ENCODE measurements at places on chromosomes 1 and 21.

DNA sequence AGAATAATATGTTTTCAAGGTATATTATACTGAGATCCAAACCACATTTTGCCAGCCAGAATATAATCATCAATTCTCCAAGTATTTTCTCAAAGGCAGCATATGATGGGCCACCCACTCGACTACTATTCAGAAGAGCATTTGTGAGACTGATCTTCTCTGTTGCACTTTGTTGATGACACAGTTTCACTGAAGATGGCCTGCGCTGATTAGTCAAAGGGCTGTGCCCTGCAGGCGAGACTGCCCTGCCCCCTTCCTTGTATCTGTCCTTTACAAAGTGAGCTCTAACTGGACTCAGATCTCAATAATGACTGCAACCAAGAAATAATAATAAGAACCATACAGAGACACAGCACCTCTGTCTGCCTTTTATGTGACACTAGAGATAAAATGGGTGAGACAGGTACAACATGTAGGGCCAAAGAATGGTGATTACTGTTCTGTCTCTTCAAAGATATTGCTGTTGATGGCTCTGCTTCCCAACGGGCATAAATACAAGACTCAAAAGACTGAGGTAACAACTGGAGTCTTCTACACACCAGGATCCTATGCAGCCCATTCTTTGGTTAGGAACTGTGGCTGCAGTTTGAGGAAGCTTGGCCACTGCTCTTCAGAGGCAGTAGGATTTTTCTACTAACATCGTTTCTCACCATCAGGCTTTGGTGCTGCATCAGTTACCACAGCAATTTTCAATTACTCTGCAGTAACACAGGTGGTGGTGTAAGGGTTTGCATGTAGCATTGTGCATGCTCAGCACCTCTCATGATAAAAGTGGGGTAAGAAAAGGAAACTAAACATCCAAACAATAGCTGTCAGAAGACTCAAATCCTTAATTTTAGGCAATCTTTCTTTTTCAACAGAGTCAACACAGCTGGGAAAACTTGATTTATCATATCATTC lies 481.1 kb downstream of the PTBP2 start:
- DNase-seq: no peak

DNA sequence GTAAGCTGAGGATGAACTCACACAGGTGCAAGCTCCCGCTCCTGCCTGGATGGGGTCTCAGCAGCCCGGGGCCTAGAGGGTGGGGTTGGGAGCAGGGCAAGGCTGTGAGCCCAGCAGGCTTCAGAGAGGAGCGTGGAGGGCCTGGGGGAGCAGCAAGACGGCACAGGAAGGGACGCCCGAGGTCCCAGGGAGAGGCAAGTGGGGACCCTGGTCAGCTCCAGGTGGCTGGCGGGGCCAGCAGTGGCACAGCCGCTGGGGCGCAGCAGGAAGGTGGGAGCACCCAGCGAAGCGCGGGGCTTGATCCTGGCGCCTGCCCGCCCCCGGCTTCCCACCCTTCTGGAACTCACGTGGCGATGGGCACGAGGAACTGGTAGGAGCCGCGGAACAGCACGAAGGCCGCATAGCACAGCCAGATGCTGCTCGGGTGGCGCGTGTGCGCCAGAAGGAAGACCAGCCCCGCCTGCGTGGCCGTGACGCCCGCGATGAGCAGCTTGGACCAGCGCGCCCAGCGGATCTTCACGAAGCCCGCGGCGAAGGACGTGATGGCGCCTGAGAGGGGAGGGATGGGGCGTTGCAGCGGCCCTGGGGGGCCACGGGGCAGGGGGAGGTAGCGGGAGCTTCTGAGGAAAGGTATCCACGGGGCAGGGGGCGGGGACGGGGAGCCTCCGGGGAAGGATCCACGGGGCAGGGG lies 11.7 kb downstream of the SLC19A1 start:
- DNase-seq: no peak

DNA sequence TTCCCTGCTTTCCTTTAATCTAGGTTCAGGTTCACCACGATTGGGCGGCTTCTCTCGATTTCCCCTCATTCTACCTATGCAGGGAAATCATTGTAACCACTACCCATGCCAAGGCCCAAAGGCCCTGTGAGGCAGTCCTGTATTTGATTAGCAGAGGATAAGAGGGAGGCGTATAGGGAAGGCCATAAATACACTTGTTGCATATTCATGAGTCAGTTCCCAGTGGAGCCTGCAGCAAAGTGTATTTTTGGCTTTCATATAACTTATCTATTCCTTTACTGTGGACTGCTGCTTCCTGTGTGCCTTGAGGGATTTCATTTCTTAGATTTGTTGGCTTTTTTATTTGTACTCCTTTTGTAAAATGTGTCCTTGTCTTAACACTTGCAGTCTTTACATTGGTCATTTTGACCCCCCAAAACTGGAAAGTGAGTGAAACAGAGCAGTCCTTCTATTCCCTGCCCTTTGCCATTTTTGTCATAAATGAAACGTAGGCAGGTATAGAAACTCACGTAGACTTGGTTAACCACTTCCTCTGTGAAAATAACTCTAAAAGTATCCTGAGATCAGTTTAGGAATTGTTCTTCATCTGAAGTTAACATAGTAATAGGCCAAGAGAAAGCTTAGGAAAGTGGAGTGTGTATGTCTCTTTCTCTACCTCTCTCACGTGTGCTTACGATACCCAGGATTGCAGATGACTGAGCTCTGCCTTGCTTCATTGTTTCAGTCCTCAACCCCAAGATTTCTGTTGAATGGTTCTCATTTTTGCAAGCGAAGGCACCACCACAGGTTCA lies 19.6 kb upstream of the KCNQ4 start:
- DNase-seq: no peak

- DNase-seq: no peak
These were observed 5.8 kb downstream of the AGL start for GRCh38 chr1:99855914-99856450.

DNA sequence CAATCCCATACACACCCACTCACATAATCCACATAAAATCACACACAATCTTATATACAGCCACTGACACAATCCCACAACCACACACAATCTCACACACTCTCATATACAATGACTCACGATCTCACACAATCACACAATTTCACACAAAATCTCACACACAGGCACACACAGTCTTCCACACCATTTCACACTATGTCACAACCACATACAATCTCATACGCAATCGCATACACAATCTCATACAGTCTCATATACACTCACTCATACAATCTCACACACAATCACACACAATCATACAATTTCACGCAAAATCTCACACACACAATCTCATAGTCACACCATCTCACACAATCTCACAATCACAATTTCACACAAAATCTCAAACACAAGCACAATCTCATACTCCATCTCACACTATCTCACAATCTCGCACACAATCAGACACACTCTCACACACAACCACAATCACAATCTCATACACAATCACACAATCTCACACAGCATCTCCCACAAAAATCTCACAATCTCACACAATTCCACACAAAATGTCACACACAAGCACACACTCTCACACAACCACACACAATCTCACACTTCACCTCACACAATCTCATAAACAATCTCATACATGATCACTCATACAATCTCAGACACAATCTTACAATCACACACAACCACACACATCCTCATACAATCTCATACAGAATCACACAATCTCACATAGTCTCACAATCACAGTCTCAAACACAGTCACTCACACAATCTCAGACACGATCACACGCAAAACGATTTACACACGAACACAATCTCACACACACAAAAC lies 18.5 kb downstream of the CASZ1 start:
- DNase-seq: no peak

DNA sequence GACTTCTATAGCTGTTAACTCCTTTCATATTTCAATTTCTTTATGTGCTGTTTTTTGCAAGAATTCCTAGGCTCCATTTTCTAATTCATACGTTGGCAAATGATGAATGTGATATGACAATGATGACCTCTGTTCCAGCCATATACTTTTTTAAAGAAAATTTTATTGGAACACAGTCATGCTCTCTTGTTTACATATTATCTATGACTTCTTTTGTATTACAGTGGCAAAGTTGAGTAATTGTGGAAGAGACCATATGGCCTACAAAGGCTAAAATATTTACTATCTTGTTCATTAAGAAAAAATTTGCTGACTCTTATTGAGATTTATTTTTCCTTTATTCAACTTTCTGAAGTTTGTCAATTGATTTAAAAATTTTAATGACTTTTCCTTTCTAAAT lies 7.1 kb downstream of the IFI44L start:
- DNase-seq: no peak

GRCh38 chr1:94983171-94983739 lies 56.3 kb upstream of the CNN3 start:
- DNase-seq: no peak

DNA sequence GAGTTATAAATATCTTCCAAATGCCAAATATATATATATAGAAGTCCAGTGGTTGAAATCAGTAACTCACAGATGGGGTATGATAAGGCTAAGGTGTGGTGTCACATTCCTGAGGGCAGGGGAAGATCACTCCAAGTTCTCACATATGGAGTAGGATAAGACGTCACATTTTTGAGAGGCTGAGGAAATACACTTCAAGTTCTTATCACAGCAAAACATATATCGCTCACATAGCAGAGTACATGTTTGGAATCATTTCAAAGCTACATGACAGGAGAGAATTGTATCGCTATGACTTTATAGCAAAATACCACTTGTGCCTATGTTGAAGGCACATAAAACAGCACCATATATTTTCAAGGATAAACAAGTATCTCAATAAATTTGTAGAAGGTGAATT lies 55.1 kb downstream of the RBM11 start:
- no peak for DNase-seq

- DNase-seq: no peak
These were observed 1.2 kb upstream of the CAMTA1 start for GRCh38 chr1:6783936-6784559.

- no peak for DNase-seq
These were observed 7.4 kb downstream of the FNDC5 start for GRCh38 chr1:32863218-32863880.

Measured in stimulated activated CD4-positive, alpha-beta T cell treated with anti-CD3 and anti-CD28 coated beads, Interleukin-4, amount 100 ng/mL, for 24 hours (primary cell).